ENCODE measurements at places on chromosomes 1 and 21. TPM values are rescaled to one million over a fixed set of nuclear protein-coding genes. Genes with fewer than 3 reads are reported as not detected.

RHBDL2 gene
- total RNA-seq: not detected

DNA sequence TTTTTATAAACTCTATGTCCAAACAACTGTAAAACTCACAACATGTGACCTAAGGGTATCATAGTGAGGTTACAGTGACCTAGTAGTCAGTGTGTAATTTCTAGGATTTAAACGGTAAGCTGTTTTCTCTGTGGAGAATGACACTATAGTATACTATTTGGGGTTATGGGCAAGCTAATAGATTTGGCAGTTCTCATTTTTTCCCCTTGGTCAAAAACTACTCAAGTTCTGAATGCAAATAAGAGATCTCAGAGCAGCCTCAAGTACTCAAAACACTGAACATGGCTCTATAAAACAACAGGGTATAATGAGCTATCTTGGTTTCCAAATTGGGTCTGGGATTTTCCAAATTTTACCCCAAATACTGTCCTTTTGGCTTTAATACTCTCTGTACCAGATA is 88.5 kb upstream of the HMCN1 start:
- DNase-seq: no peak

DNA sequence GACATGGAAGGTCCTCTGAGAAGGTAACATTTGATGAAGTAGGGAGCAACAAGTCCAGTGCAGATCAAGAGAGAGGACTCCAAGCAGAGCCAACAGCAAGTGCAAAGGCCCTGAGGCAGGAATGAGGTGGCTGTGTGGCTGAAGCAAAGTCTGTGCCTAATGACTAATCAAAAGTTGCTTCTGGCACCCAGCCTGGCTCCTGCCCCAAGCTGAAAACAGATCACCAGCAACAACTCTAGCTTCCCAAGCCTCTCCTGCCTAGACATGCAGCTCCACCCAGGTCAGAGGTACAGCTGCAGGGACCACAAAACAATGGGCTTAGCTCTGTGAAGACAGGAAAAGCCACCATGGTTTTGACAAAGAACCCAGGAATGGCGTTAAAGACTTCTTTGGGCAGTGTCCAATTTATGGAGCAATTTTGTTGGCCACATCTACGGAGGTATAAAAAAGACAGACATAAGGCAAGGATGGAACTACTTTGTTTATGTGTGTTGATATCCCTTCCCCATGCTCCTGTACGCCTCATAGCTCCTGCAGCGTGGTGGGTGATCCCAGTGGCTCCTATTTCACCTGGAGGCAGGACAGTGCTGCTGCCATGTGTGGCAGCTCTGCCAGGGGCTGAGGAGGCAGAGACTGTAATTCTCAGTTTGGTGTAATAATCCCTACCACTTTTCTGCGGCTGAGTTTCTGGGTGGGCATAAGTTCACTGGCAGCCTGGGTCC is 26.4 kb upstream of the IGSF3 start:
- no peak for DNase-seq

C8B gene
- not detected for total RNA-seq

LRRC38 gene
- total RNA-seq: not detected

- no peak for DNase-seq
Measured at GRCh38 chr1:40017951-40018575, 22.5 kb upstream of the CAP1 start.

- DNase-seq: peak; percentile 89
Measured at GRCh38 chr1:203290261-203291089, 14.8 kb upstream of the BTG2 start.

PLCH2 gene
- 1.7 TPM for total RNA-seq

- DNase-seq: no peak
Measured at GRCh38 chr21:38036016-38036415, 119.8 kb upstream of the KCNJ6 start.

DNA sequence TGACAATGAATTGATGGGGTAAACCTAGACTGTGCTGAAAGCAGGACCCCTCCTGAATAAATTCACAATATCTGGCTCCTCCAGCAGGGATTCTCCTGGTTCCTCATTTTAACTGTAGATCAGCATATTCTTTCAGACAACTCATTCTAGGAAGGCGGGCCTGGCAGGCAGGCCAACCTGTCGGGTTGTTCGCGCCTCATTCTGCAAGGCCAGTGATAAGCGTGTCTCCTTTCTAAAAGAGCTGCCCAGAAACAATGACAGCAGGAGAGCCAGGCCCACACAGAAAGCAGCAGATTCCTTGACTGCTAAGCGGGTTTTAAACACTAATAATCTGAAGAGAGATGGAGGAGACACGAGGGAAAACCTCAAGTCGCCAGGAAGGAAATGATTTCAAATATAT is 70.0 kb downstream of the NTPCR start:
- no peak for DNase-seq

Measured in mesothelial cell of epicardium (in vitro differentiated cells).